ENCODE measurements at places on chromosomes 3 and 15.

- DNase-seq = no peak
Measured at GRCh38 chr3:150913133-150913922, 8.1 kb upstream of the MINDY4B start.

DNA sequence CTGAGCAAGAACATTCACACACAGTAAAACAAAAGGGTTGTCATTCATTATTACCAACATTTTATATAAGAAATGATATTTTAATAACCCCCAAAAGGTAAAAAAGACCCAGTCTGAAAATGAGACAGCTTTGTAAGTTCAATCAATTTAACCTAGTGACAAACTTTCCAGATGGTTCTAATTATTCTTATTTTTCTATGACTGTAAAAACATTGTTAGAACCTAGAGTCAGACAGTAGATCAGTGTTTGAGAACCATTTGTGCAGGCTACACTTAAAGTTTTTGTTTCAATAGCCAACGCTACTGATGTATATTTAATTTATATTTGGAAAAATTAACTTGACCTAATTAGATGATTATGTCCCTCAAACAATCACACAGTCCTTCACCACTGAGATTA, 708.4 kb upstream of the CBLB start:
- DNase-seq = no peak

DNA sequence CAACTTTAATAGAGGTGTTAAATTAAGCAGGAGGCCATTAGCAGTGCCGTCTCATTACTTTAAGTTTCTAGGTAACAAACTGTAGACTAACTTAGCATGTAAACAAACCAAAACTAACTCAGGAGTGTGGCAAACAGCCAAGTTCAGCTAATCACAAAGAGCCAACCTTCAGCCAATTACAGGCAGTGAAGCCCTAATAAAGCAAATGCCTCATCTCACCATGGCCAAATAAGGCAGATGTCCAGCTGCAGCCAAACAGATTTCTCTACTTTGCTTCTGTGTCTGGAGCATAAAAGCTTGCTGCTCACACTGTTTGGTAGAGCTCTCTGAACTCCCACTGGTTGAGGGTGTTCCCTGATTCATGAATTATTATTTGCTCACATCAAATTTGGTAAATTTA, 835.4 kb upstream of the GBE1 start:
- DNase-seq = no peak

GRCh38 chr15:64197425-64197824, 34.6 kb upstream of the PPIB start:
- no peak for DNase-seq

GRCh38 chr3:89108291-89108550, 800 bp downstream of the EPHA3 start:
- no peak for DNase-seq

DNA sequence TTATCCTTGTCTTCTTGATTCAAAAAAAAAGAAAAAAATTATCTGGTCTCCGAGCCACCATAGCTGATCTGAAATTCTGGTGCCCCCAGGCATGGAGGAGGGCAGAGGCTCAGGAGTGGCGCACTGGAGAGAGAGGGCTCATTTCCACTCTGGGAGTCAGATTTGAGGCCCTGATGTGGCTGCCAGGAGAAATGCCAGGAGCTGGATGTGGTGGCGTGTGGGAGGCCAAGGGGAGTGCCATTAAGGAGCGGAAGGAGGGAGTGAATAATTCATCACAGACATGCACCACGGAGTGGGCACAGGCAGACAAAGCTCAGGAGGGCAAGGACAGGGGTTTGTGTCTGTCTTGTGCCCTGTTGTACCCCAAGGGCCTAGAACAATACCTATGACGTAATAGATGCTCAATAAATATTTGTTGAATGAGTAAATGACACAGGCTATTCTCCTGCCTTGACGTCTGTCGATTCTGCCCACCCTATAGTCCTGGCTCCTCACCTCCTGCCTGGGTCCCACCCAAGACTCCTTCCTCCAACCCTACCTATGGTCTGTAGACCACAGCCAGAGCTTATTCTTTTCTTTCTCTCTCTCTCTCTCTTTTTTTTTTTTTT, 12.0 kb upstream of the GRIP2 start:
- no peak for DNase-seq

DNA sequence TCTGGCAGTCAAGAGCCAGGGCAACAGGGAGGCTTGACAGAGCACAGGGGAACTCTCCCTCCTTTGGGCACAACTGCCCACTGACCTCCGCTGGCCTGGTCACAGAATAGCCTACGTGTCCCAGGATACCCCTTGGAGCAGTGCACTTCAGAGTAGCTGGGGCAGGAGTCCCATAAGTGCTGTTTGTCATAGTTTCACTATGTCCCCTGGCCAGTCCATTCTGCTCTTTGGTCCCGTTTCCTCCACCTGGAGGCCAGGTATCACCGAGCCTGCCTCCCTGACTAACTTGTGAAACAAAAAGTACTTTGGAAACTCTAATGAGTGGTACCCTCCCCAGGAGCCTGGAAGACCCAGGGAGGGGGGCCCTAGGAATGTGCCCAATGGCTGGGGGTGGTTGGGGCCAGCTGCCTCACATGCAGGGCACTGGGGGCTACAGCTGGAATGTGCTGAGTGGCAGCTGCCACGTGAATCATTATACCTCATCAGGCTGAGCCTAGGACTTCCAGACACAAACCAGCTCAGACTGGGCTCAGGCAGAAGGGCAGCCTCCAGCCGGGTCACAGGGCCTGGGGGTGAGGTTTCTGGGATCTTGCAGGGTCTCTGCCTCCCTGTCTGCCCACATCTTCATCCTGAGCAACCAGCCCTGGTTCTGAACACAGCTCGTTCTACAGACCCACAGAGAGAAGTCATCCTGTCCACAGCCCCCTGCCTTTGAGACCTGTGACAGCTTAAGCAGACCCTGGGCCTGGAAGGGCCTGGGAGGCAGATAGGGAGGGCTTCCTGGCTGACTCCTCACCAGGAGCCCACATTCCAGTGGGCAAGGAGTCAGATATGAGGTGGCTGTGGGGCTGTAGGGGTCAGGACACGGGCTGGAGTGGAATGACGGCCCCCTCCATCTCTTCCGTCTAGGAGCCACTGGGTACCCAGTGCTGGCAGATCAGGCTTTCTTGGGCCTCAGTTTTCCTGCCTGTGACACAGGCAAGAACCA, 914 bp upstream of the PTH1R start:
- DNase-seq = no peak

GRCh38 chr3:80677796-80678195, 910.0 kb upstream of the ROBO1 start:
- no peak for DNase-seq

DNA sequence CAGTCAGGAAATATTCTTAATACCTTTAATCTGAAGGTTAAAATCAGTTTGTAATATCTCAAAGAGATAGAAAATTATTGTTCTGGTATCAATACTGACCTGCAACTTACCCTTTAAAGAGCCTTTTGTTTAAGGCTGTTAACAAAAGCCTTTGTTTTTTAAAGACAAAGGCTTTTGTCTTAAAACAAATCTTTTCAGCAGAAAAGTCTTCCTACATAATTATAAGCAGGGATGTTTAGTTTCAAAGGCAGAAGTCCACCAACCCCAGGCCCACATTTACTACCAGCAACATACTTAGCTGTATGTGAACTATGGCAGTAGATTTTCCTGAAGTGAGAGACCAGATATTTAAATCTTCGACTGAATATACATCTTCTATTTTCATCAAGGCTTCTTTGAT, 36.2 kb downstream of the SLC30A4 start:
- no peak for DNase-seq

- no peak for DNase-seq
Measured at GRCh38 chr15:101043011-101043410, 123.9 kb downstream of the LRRK1 start.

DNA sequence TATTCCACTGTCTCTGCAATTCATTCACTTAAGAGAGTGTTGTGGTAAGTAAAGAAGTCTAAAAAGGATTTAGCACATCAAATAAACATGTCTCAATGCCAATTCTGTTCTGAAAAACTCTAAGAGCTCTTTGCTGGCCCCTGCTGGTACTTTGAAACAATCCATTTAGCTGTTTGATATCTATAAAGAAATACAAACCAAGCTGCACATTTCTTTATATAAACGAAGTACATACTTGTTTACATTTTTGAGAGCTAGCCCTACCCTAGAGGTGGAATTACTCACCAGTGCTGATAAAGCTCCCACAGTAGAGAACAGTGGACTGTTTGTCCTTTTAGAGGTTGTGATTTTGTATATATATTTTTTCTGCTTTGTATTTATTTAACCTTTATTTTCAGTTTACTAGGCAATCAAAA, 75.5 kb downstream of the NEDD4 start:
- no peak for DNase-seq

DNA sequence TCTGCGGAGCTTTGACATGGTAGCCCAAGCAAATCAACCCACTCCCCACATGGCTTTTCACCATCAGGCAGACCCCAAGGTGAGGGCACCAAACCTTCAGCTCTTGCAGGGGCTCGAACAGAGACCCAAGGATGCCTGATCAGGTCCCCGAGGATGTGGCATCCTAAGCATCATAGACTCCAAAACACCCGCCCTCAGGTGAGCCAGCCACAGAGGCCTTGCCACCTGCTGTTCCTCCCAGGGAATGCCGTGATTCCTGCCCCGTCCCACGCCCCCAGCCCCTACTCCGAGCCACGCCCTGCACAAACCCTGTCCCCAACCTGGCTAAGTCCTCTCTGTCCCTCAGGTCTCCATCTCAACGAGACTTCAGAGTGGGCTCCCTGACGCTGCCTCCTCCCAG, 34.7 kb upstream of the SLC41A3 start:
- DNase-seq = no peak

DNA sequence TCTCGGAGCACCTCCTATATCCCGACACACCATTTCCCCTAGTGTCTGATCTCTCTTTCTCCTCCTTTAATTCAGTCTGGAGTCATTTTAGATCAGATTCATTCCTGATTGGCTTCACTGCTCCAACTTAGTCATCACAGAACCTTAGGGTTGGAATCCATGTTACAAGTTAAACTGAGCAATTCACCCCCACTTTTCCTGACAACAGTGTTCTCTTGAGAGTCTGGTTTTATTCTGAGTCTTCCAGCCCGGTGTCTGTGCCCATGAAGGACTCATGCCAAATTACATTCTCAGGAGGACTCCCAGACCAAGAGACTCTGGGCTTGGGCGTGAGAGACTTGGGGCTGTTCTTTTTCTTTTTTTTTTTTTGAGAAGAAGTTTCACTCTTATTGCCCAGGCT, 57.5 kb downstream of the LPP start:
- no peak for DNase-seq

DNA sequence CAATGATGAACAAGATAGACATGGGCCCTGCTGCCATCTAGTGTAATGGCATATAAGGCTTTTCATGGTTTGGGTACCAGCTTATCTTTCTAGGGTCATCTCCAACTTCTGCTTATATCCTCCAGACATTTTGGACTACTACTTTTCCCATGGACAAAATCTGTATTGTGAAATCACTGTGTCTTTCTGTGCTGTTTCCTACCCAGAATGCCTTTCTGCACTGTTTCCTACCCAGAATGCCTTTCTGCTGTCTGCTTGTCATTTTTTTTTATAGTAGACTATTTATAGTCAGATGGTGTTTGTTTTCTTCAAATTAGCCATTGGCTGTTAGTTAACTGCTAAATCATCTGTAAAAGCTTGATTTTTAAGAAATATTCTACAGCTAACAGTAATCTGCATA, 20.1 kb downstream of the VPS8 start:
- DNase-seq = no peak

GRCh38 chr3:79672731-79673130, 95.1 kb downstream of the ROBO1 start:
- no peak for DNase-seq

DNA sequence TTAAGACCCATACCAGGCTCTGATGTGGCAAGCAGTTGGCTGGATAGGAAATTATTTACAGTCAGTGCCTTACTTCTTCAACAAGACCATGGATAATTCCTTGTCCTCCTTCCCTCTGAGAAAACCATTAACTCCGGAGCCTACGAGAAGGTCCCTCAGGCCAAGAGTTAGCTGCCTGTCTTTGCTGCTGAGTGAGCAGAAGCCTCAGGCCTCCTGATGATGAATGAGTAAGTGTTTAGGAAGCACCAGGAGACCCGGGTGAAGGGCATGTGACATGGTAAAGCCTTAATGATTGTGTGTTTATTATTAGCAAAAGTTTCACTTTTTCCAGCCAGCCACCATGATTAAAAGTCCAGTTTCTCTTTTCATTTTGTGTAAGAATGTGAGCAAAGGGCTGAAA, 174.9 kb upstream of the TOPAZ1 start:
- no peak for DNase-seq

DNA sequence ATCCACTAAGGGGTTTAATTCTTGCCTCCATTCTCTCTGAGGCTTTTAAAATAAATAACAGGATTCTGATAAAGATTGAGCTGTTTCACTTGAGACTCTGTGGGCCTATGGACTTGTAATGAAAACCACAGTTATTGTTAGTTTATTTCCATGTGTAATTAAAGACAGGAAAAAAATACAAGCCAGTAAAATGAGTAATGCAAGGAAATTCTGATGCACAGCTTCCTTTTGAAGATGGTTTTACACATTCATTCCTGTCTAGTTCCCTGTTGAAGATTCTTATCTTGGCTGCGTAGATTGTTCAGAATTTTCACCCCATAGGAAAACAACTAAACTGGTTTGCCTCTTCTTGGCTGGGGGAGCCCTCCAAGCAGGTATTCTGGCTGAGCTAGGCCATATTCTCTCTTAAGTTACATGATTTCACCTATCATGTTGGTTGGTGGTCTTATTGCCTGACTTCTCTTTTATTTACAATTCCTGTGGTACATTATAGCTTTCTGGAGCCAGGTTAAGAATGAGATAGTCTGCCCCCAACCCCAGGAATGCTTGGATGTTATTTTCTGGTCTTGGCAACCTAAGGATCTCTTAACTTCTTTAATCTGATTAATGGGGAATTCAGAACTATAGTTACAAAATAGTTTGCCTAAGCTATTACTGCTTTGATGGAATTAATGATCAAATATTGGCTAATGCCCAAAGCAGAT, 67.6 kb downstream of the MITF start:
- DNase-seq = no peak

DNA sequence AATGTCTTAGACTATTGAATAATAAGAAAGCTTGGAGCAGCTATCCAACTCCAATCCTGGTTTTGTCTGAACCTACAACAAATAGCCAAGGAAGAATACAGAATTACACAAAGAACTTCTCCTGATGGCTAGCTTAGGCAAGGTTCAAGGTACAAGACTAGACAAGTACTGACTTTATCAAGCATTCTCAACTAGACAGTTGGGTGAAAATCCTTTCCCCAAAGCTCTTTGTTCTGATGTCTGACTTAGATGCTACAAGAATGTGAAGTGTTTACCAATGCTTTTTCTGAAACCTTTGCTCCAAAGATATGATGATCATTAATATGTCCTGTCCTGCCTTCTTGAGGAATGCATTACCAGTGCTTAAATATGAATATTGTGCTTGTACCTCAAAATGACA, 113.8 kb downstream of the ANXA2 start:
- DNase-seq = no peak
